ENCODE measurements at places on chromosomes 3 and 15.

DNA sequence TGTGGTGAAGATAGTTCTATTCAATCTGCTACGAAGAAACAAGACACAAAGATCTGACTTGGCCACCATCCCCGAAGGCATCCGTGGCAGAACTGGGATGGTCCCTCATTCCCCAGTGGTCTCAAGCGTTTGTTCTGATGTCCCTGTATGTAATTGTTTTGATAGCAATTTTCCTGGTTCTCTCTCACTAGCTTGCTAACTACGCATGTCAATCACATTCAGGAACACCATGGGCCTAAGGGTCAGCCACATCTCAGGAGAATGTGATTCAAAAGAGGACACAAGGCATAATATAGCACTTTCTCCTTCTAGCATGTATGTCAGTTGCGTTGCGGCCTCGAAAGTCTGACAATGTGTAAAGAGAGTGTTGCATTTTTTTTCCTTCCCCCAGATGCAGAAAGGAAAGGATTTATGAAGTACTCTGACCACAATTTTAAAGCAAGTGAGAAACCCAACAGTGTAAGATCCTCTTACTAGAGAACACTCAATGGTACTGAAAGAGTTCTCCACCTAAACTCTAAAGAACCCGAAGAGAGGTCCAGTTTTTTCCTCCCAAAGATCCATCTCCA, 32.0 kb upstream of the TCF12 start:
- no peak for DNase-seq

- no peak for DNase-seq
Observed at GRCh38 chr3:7520059-7520458, 659.1 kb downstream of the GRM7 start.

DNA sequence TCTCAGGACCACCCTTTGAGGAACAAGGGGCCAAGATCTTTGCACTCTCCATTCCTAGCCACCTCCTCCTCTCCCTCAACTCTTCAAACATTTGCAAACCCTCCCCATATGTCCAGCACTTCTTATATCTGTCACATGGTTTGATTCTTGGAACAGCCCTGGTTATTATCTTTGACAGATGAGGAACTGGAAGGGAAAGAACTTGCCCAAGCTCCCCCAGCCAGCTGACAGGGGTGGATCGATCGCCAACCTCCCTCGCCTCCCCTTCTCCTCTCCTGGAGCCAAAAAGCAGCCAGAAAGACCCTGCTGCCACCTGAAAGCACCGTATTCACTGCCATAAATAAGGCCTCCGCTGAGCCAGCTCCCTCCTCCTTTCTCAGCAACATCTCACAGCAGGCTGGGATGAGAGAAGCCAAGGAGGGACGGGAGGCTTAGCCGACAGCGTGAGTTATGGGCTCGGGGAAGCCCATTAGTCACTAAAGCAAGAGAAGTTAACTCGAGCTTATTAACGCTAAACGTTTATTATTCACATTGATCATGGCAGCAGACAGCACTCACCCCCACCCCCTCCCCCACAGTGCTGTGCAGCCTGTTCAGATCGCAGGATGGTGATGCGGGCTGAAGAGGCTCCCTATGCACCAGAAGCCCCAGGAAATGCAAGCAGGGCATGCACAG, 22.2 kb upstream of the FGD5 start:
- no peak for DNase-seq

DNA sequence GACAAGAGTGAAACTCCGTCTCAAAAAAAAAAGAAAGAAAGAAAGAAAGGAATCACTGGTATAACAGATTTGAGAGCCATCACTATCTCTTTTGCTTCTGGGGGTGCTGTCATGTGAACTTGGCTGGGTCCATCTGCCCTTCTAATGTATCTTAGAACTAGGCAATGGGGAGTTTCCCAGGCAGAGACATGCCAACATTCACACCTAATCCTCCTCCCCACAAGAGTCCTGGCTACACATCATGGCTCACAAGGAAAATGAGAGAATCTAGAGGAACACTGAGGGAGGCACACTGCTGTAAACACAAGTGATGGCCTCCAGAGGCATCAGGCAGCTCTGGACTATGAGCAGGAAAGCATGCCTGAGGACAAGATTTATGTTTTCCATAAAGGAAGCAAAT, 67.8 kb upstream of the PPP2R3A start:
- DNase-seq, result no peak

DNA sequence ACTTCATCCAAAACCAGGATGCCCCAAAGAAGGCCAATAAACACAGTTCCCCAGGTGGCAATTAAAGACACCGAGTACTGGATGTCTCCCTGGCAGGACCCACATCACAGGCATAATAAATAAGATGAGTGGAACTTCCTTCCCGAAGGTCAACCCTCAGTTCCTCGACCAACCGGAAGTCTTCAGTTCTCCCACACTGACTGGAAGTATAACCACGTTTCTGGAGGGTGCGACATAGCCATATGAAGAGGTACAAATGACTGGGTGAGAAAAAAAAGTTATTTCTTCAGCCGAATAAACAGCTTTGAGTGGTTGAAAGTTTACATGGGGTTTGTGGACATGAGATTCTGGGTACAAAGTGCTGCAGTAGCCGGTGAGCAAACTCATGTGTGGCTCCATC, 34.6 kb upstream of the MUC13 start:
- no peak for DNase-seq

DNA sequence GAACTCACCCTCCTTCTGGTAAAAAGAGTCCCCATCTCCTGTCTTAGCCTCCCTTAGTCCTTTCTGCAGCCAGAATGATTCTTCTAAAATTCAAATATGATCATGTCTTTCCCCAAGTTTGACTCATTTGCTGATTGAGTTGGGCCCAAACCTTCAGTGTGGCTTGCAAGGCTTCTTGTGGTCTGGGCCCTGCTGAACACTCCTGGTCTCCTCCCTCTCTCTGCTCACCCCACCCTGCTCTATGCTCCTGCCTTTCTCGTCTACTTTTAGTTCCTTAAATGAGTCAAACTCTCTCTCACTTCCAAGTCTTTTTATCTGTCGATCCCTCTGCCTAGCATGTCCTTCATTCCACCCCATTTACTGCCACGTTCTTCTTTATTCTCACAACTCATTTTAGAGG, 72.6 kb downstream of the CCR1 start:
- no peak for DNase-seq

- no peak for DNase-seq
Observed at GRCh38 chr15:85865070-85865684, 70.5 kb upstream of the KLHL25 start.

GRCh38 chr15:28981351-28981720, 95.6 kb downstream of the APBA2 start:
- no peak for DNase-seq

GRCh38 chr3:66397745-66398144, 103.1 kb downstream of the LRIG1 start:
- DNase-seq, result no peak

DNA sequence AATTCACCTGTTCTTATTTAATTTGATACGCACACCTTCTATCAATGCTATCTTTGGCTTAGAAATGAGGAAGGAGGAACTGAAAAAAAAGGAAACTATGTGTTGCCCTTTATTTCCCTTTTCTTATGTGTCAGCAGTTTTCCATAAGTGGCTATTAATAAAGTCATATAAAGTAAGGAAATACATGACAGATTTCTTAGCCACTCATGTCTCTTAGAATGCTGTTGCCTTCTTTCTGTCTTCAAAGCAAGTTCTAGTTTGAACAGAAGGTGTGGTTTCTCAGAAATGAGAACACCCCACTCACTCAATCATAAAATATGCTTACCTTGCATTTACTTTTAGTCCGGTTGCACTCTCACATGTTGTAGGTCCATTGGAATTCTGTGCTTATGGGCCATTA, 640.5 kb upstream of the GRM7 start:
- DNase-seq, result no peak

DNA sequence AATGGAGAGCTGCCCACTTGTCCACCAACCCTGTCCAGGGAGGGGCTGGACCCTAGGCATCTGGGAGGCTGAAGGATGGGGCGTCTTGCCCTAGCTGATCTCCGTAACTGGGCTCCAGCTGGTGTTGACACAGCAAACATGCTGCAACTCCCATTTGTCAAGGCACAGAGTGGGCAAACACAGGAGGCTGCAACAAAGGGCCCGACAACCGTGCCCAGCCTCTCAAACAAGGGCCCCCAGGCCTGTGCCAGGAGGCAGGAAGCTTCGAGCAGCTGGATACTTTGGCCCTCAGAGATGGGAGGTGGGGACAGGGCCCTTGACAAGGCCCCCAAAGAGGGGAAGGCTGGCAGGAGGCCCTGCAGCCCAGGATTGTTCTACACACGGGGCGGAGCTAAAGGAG, 64.2 kb upstream of the TMEM115 start:
- DNase-seq, result no peak

- no peak for DNase-seq
Observed at GRCh38 chr15:81052046-81052445, 51.3 kb downstream of the TLNRD1 start.

DNA sequence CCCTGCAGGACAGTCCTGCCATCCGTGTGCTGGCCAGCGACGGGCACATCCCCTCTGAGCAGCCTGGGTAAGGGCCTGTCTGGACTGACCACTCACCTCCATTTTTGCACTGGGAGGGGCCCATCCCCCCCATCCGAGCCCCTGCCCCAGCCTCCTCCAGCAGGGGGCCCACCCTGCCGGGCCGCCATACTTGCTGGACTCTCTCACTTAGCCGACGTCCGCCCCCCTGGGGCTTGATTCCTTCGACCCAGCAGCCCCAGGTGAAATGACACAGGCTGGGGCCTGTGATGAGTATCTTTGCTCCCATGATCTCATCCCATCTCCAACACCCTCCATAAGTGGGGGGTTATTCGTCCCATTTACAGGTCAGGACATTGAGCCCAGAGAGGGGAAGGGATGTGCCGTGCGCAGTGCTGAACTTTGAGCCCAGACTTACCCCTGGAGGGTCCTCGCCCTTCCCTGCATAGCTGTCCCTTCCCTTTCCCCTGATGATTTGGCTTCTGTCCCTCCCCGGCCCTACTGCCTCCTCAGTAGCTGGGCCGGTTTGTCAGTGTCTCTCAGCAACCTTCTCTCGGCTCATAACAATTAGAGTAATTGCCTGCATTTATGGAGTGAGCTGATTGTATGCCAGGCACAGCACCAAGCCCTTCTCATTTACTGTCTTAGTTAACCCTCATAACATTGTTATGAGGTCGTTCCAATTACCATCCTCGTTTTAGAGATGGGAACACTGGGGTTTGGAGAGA, 4.2 kb downstream of the LMAN1L start:
- no peak for DNase-seq
